Activated CD4-positive, alpha-beta T cell treated with anti-CD3 and anti-CD28 coated beads, Interleukin-2, amount 50 U/mL, for 48 hours (primary cell): ENCODE measurements at places on chromosomes 2 and 18.

DNA sequence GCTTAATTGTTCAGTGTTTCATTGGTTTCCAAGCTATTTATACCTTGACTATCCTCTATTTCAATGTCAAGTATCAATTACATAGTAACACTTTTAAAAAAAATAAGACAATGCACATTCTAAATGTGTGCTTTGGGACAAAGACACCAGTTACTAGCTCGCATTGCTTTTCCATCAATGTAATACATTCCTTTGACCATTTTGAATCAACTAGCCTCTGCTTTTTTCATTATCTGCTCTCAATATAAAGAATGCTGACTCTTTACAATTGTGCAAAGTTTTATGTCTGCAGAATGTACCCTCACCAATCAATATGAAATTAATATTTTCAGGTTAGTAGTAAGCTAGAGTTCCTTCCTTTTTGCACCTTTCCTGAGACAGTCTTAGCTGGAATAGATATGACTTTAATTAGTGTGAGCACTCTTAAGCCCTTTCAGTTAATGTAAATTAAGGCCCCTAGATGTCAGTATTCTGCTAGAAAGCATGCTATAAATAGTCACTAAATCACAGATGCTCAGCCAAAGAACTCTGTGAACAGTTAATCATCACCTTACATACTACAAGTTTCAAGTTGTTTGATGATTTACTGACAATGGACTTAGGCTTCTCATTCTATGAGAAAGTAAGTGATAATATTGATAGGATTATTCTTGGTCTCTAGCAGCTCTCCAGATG, 413.6 kb downstream of the PTH2R start:
- DNase-seq = no peak

GRCh38 chr2:239953418-239954061, 71.6 kb downstream of the NDUFA10 start:
- no peak for DNase-seq

- no peak for DNase-seq
Measured at GRCh38 chr18:2657788-2658458, 2.4 kb downstream of the SMCHD1 start.

DNA sequence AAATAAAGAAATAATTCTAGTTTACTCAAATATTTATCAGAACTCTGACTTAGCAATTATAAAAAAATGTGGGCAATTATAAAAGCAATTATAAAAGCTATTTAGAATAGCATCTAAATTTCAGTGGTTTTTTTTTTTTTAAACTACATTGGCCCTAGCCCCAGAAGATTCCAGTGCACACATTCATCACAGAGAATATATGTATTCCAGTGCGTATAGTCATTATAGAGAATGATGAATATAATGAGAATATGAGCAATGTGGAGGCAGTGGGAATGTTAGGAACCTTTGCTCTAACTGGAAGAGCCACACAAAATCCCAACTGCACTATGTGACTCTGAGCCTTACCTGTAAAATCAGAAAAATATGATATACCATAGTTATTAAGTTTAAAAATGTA, 10.5 kb downstream of the MAP3K2 start:
- no peak for DNase-seq

GRCh38 chr2:164115806-164116205, 380.0 kb upstream of the FIGN start:
- DNase-seq = no peak

DNA sequence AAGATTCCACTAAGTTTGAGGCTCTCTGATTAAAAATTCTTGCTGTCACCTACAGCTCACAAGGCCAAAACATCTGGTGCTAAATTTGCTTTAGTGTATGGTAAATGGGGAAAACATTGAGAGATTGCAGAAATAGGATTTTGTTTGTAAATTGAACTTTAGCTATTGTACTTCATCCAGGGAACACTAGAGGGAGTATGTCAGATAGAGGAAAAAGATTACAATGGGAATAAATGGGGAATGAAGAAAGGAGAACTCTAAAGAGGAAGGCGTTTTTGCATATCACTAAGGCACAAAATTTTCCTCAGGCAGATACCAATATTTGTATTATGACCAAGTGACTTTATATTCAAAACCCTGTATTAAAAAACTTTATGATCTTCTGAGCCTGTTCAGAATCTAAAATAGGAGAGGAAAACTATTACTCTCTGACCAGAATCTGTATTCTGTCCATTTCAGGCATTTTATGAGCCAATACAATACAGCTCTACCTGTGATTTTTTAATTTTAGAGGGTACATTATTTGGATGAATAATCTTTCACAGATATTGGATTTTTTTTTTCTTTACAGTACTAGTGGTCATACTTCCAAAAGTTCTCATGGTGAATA, 52.3 kb upstream of the ITGB6 start:
- no peak for DNase-seq

DNA sequence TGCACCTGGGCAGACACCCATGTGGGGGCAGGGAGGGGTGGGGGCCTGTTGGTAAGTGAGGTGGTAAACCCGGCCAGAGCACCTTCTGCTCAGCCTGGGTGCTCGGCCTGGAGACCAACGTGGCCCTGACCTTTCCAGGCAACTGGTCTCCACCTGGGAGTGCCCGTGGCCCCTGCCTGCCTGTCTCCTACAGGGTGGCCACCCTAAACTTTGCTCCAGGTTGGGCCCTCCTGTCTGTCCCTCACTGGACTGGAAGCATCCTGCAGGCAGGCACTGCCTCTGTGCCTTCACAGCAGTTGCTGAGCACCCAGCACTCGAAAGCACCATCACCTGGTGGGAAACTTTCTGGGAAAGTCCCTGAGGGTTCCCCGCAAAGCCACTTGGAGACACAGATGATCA, 171.3 kb downstream of the TWIST2 start:
- DNase-seq = no peak

DNA sequence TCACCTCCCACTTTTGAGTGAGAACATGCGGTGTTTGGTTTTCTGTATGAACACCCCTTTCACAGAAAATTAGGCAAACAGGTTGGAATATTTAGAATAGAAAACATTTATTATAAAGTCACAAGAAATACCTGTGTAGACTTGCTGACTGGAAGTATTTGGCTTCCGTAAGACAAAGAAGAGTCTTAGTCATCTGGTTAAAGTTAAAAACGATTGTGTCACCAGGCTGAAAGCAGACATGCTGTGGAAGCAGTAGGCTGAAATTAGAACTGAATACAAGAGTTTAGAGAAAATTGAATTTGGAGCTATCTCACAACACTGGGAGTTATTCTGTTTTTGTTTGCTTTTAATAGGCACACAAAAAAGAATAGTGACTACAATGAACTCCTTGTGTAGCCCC, 16.2 kb upstream of the CLASP1 start:
- DNase-seq = no peak

DNA sequence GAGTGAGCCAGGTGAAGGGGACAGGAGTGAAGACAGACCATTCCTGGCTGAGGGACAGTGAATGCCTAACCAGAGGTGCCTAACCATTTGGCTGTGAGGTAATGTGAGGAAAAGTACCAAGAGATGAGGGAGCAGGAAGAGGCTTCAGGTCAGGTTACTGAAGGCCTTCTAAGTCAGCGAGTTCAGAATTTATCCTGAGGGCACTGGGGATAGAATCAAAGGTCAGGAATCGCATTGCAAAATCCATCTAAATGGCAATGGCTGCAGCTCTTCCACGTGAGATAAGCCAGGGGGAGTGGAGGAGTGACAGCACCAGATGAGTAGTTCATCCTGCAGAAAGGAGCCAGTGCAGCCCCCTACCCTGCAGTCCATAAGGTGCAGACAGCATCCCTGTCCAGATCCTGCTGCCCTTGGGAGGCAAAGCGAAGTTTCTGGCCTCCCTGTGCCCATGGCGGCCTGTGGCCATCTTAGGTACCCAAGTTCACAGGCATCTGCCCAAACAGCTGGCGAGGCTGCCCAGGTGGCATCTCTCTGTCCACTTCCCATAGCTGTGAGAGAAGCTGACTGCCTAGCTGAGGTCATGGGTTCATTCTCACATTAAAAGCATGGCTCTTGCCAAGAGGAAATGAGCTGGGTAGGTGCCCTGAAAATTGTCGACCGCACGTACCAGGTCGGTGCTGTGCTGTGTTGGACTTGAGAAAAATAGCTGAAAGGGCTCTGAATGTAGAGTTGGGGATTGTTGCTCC, 49.5 kb downstream of the CYP27C1 start:
- DNase-seq = no peak

DNA sequence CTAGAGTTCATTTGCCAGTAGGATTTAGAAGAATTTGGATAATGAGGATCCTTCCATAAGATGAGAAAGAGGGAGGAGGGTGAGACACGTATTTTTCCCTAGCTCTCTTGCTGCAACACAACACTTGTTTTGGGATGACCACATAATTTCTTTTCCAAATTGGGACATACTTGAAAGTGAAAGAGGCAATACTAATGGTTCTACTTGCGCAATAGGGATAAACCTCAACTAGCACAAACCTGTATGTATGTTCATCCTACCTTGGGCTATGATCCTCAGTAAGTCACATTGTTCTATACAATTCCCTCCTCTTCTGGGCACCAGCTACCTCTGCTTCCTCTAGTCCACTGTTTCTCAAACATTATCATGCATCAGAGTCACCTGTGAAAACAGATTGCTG, 1208.8 kb upstream of the LRRTM1 start:
- no peak for DNase-seq

GRCh38 chr2:67311536-67311935, 85.6 kb upstream of the ETAA1 start:
- no peak for DNase-seq

GRCh38 chr2:191686729-191687128, 8.8 kb downstream of the NABP1 start:
- no peak for DNase-seq

- DNase-seq = no peak
Measured at GRCh38 chr2:51103205-51103604, 71.3 kb upstream of the NRXN1 start.

DNA sequence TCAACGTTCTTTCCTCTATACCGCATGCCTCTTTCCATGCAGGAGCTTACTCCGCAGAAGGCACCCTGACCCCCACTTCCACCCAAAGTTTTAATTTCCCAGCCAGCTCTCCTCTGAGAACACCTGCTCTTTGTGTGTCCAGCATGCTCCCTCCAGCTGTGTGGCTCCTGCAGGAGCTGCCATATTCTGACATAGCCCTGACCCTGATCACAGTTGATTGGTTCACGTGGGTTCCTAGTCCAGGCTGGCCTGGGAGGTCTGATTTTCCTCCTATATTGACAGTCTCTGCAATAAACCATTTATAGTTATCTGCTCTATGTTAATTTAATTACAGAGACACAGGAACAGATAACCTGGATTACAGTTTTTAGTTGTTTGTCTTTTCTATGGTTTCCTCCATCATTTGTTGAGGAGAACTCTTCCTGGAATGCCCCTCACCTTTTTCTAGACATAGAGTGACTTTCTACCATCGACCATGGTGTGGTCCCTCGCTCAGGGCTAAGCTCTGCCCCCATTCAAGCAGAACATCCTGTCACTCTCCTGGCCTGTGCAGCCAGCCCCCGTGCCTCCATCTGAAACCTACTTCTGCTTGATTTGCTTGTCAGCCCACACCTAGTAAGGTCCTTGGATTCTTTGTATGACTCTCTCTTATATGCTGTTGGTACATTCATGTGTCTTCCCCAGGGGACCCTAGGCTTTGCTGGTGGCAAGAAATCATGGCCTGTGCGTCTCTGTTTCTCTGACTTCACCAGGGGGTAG, 231.5 kb downstream of the LPIN1 start:
- DNase-seq = no peak

- DNase-seq = no peak
Measured at GRCh38 chr2:120305296-120305695, 40.6 kb upstream of the INHBB start.

DNA sequence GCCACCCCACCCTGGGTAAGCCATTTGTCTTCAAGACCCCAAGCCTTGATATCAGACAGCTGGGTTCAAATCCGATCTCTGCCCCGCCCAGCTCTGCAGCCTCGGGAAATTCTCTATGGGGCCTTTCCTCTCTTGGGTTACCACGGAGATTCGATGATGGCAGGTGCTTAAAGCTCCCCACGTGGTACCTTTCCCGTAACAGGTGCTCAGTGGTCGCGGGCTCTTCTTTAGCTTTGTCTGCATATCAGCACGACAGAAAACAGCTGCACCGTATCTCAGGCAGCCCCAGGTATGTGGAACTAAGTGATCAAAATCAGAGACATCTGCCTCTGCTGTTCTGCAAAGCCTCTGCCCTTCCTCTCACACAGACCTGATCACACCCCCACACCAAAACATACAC, 37.4 kb downstream of the TTC32 start:
- no peak for DNase-seq

DNA sequence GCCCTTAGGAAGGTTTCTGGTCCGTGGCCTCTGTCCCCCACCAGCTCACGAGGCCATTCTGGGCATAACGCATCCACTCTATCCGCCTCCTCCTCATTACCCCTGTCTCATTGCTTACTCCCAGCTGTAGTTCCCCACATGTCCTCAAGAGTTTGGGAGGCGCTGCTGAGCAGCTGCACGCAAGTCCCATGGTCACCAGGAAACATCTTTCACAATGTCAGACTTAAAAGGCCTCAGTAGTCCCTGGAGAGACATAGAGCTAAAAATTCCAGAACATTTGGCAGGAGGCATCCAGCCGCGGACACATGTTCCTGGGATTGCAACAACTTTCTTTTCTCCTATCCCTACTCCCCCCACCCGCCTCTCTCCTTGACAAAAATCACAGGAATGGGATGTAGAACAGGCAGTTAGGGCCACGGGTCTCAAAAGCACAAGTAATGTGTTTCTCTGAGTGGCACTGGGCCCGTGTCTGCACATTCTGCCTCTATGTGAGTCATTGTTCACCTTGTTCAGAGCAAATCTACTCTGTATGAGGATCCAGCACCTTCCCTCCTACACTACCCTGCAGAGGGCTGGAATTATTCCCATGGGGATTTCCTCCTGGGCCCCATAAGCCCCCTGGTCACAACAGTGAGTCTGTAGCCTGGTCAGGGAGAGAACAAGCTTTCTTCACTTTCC, 8.1 kb downstream of the LBH start:
- DNase-seq = peak; percentile 76

DNA sequence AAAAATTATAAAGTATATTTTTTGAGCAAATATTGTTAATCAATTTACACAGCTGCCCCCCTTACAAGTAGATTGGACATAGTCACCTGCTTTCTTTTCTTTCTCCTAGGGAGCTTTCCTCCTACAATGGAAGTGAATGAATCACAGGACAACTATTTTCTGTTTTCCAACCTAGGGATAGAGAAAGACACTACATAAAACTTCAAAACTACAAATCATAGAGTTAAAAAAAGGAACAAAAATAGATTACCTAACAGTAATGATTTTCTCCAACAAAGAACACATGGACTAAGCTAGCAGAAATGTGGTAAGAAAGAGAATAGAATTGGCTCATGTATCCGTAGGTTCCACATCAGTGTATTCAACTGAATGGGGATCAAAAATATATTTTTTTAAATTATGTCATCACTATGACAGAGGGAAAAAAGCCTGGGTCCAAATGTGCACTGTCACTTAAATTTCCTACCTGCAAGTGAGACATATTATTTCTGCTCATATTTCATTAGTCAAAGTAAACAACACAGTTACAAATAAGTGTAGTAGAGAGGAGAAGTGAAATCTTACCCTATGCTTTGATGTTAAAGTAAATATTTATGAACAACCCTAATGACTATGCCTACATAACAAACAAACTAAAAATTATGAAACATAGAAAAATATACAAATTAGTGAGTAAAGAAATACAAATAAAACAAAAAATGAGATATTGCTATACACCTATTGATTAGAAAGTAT, 756.7 kb downstream of the SOCS6 start:
- no peak for DNase-seq

- no peak for DNase-seq
Measured at GRCh38 chr18:63199743-63200241, 119.8 kb downstream of the BCL2 start.
